DMS79 treated with DMSO at 0.1 percent for 48 hours (cell line): ENCODE measurements at places on chromosomes 5 and 9.

DNA sequence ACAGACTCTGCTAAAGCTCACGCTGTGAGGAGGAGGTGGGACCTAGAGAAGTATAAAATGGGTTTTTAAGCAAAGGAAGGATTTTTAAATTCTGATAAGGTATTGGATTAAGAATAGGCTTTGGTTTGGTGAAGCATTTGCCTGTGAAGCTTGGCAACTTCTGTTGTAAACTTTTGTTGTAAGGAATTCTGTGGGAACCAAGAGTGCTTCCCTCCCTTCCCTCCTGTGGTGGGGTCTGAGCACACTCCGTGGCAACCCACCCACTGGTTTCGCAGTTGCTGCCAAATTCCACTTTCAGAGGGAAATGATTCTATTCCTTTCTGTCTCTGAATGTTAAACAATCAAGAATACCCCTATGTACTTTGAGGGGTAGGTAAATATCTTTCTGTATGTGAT is 28.6 kb upstream of the GTF2H2C start:
- no peak for DNase-seq

- DNase-seq, result no peak
These were observed 125.8 kb downstream of the ADAMTS12 start for GRCh38 chr5:33766023-33766422.

GRCh38 chr9:89720696-89721175 is 115.9 kb downstream of the GADD45G start:
- no peak for DNase-seq

GRCh38 chr5:151056379-151057325 is 24.2 kb downstream of the TNIP1 start:
- DNase-seq, result no peak

DNA sequence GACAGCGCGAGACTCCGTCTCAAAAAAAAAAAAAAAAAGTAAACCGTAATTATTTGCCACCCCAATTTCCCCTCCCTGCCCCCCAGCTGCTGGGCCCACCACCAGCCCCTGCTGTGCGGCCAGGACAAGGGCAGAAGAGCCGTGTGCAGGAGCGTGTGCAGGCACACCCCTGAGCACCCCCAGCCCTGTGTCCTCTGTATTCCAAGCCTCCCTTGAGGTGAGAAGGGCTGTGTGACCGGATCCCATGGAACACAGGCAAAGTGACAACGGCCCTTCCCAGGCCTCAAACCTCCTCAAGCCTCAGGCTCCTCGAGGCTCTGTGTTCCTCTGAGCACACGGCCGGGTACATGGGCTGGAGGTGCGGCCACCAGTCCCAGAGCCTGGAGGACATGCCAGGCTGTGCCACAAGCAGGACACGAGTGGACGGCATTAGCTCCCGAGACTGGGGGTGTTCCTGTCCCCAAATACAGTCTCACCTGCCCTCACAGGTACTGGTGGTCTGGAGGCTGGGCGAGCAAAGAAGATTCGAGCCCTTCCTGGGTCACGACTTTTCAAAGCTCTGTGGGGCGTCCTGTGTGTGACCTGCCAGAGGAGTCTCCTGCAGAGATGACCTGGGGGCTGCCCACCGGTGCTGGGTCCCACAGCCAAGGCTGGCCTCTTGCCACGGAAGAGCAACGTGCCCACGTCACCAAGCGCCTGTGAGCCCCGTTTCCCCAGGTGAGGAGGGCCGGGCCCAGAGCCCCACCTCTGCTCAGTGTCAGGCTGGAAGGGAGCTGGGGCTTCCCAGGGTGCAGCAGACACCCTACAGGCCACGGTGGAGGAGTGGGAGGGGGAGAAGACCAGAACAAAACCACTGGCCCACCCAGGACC is 47.1 kb upstream of the SIMC1 start:
- no peak for DNase-seq
